Kasumi-1 (cell line): ENCODE measurements at places on chromosomes 11 and 22.

DNA sequence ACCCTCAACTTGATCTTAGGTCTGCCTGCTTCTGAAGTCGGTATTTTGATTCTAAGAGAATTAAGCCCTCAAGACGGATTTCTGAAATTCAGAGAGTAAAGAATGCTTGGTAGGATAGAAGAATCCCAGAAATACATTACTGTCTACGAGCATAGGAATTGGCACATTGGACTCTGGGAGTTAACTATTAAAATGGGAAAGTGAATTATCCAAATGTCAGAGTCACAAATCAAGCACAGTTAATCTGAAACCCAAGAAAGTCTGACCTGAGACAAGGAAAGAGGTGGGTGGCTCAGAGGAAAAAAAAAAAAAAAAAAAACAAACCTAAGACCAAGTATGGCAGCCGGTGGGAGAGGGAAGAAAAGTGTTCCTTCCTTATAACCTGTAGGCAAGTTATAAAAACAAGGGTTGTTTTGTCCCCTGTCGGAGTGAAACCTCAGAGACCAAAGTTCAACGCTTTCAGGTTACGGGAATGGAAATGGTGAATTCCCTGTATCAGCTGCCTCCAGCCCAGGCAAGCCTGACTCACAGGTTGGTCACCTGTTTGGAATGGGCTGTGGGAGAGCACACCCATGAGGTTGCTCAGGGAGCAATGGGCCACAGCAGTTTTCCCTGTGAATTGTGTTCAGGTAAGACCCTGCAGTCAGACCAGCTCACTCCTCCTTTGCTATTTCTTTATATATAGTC lies 139.0 kb downstream of the ETS1 start:
- DNase-seq: no peak

GRCh38 chr11:68447015-68447801 lies 13.3 kb upstream of the PPP6R3 start:
- peak; percentile 56 for DNase-seq

DNA sequence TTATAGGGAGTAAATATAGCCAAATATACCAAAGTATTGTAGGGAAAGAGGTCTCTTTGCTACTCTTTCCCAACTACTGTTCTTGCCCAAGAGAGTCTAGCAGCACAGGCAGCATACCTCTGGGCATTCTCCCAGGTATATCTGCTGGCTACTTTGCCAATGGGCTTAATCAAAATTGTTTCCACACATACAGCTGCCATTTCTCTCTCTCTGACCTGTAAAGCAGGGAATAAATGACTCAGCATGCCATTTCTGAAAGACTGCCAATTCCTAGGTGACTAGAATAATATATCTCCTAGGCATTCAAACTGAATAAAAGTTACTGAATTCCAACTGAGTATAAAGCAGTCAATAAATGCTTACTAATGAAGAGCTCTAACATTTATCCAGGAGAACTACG lies 44.6 kb downstream of the RDX start:
- DNase-seq: no peak

GRCh38 chr11:62931499-62932278 lies 10.5 kb upstream of the CHRM1 start:
- DNase-seq: no peak

GRCh38 chr11:43516316-43516850 lies 157.7 kb downstream of the TTC17 start:
- no peak for DNase-seq

GRCh38 chr22:40499209-40499623 lies 128.8 kb downstream of the SGSM3 start:
- DNase-seq: peak; percentile 57

DNA sequence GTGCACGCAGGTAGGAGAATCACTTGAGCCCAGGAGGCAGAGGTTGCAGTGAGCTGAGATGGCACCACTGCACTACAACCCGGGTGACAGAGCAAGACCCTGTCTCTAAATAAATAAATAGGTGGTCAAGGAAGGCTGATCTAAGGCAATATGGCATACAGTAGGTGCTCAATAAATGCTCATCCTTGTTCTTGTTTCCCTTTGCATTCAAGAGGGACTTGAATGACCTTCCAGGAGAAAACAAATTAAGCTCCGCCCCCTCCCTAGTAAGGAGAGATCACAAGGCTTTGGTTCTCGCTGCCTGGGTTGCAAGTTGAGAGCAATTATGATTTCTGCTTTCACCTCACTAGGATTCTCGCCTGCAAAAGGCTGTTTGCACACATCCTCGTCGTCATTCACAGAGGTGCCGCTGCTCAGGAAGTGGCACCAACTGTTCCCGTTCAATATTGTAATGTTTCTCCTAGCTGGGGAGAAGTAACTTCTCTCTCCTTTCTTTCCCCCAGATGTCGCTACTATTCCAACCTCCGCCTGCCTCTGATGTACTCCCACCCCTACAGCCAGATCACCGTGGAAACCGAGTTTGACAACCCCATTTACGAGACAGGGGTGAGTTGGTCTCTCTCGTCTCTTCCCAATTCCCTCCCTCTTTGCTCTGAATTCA lies 51.8 kb upstream of the ASPHD2 start:
- peak; percentile 67 for DNase-seq

DNA sequence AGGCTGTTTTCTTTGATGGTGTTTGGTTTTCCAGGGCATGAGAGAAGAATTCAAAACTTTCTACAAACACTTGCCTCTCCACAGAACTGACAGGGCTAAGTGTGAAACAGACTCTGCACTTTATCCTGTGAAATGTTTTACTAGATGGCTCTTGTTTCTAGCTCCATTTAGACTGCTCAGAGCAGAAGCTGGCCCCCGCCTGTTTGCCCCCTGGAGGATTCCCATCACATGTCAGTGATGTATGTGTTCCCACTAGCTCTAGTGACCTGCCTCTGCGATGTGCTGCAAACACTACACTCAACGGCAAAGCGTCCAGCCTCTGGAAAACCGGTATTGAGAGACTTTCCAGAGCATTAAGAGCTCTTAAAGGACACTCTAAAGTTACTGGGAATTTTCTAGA lies 41.4 kb upstream of the PCF11 start:
- no peak for DNase-seq
